ENCODE measurements at places on chromosomes 3 and 15.

- no peak for DNase-seq
Measured at GRCh38 chr15:53209396-53210042, 419.4 kb upstream of the ONECUT1 start.

DNA sequence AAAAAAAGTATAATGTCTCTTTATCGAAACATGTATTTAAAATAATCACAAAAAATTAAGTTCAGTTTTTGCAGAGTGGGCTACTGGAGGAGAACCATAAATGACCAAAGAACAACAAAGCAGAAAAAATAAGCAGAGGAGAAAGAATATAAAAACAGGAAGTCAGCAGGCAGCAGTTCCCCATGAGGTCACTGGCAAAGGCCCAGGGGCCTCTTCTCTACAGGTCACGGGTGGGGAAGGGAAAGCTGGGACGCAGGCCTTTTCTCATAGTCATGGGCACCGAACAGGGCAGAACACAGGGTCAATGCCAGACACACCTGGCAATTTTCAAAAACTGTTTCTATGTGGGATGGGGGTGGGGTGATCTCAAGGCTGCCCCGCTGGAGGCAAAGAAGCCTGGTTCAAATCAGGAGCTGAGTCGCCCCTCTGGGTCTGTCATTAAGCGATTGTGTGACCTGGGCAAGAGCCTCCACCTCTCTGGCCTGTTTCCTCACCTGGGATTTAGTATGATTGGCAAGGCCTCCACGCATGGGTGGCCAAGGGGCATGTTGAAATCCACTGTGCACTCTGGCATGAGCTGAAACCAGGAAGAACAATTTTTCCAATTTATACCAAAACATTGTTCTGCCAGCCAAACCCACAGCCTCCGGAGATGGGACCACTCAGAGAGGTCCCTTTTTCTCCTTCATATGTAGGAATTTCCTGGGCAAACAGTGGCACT, 43.8 kb upstream of the UACA start:
- no peak for DNase-seq

GRCh38 chr3:197224034-197224444, 74.4 kb downstream of the DLG1 start:
- no peak for DNase-seq

GRCh38 chr3:160796813-160797164, 40.8 kb downstream of the PPM1L start:
- no peak for DNase-seq

DNA sequence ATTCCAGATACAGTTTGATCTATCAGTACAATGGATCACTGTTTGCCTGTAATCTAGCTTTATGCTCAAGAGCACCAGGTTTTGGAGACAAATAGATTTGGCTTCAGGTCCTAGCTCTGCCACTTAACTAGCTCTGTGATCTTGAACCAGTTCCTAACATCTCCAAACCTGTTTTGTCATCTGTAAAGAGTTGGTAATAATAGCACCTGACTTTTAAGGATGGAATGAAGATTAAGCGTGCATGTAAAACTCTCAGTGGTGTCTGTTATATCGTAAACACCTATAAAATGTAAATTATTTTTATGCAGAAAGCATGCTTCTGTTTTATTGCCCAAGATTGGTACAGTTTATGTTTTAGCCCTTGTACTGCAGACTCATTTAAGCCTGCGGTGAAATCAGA, 36.5 kb downstream of the ZFAND6 start:
- no peak for DNase-seq

DNA sequence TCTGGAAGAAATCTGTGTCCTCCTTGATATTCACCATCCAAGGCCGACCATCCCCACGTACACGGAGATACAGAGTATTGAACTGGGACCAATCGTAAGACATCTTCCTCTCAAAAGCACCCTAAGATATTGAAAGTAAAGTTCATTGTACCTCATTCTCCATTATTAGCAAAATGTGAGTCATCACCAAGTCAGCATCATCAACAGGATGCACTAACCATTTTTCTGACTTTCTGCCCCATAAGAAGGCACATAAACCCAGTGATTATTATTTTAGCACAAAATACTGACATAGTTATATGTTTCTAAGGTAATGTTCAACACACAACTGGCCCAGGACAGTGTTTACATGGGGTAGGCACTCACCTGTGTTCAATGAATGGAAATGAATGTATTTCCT, 7.4 kb downstream of the NDUFAF1 start:
- DNase-seq = no peak

- no peak for DNase-seq
Measured at GRCh38 chr15:71085809-71086208, 29.5 kb upstream of the THSD4 start.

- no peak for DNase-seq
Measured at GRCh38 chr3:47149339-47149933, 14.5 kb downstream of the SETD2 start.

Data from stimulated activated CD8-positive, alpha-beta memory T cell treated with anti-CD3 and anti-CD28 coated beads, Interleukin-15, amount 100 ng/mL, for 1 hour (primary cell).